ENCODE measurements at places on chromosomes 3 and 15. TPM values are rescaled to one million over a fixed set of nuclear protein-coding genes. Genes with fewer than 3 reads are reported as not detected.

DNA sequence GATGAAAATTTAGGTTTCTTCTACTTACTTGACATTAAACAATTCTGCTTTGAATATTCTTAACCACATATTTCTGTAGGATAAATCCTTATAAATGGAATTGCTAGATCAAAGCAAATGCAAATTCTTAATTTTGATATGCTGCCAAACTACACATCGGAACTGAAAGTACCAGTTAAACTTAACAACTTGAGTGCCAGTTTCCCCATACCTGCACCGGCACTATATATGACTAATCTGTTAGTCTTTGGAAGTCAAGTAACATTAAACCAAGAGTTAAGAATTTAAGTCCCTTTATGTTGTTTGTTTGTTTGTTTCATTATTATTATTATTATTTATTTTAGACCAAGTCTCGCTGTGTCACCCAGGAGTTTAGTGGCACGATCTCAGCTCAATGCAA, 103.9 kb upstream of the AKAP13 start:
- H3K27ac ChIP-seq, result no peak overlapping the region
- no peak overlapping the region for H3K4me3 ChIP-seq
- H3K4me1 ChIP-seq, result peaks cover 14% of the 10 kb centered on the region
- no peak for DNase-seq
- no peaks in the 10 kb centered on the region for H3K36me3 ChIP-seq

DNA sequence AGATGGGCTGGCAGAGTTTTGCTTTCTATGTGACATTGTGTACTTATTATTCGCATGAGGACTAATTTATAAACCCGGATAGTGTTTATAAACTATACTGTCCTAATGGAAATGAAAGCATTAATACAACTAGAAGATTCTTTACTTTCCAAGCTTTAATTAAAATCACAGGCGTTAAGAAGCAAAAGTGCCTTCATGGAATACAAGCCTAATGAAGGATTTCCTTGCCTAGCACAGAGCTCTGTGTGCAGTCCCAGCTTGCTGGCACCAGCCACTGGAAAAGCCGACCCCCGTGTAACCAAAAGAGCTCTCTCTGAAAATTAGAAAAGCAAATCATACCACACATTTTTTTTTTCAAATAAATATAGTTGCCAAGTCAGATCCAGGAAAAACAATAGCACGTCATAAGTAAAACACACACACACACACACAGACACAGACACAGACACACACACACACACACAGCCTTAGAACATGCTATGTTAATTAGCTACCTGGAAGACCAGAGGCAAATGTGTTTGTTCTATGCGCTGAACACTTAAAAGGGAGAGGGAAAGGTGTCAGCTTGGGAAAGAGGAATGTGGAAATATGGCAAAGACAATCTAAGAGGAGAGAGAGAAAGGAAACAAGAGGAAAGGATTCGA, 1084.2 kb downstream of the TUSC7 start:
- H3K36me3 ChIP-seq, result no peaks in the 10 kb centered on the region
- no peaks in the 10 kb centered on the region for H3K4me1 ChIP-seq
- H3K27ac ChIP-seq, result no peak overlapping the region
- H3K4me3 ChIP-seq, result no peak overlapping the region
- DNase-seq, result no peak

Gene SI
- not detected for total RNA-seq

GRCh38 chr3:48478626-48479555, 25.1 kb downstream of the SHISA5 start:
- no peaks in the 10 kb centered on the region for H3K27me3 ChIP-seq
- H3K36me3 ChIP-seq, result peaks cover 33% of the 10 kb centered on the region
- H3K4me3 ChIP-seq, result peak overlapping the region; percentile 89
- H3K27ac ChIP-seq, result peak overlapping the region; percentile 99
- DNase-seq, result peak; percentile 78

GRCh38 chr15:33191591-33191990, 2.9 kb downstream of the FMN1 start:
- H3K4me3 ChIP-seq, result no peak overlapping the region
- no peaks in the 10 kb centered on the region for H3K36me3 ChIP-seq
- peaks cover 17% of the 10 kb centered on the region for H3K27me3 ChIP-seq

DNA sequence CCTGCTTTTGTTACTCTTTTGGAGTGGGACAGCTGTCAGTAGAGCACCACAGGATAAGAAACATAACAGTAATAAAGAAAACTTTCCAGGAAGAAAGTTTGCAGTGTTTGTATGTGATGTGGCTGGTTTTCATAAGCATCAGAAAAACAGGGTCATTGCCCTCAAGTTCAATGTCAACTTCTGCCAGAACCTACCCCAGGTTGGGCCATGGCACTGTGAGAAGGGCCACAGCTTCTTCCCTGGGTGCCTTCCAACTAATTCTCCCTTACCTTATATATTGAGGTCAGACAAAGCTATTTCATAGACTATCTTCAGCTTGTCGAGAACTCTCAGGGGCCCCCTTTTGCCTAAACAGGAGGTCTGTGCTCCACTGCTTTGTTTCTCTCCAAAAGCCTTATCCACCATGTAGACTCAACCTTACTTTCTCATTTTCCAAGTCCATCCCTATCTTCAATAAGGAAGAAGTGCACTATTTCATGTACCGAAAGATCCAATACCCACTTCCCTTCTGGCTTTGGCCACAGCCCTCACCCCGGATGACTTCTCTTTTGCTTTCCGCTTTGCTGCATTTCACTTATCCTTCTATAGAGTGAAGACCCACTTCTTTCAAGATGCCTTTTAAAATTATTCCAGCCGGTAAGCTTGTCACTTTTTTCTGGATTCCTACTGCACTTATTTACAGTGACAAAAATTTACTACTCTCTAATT, 38.2 kb upstream of the PLCL2 start:
- no peak overlapping the region for H3K4me3 ChIP-seq
- DNase-seq, result no peak
- H3K36me3 ChIP-seq, result peaks cover 12% of the 10 kb centered on the region
- peaks cover 1% of the 10 kb centered on the region for H3K27me3 ChIP-seq
- peaks cover 76% of the 10 kb centered on the region for H3K4me1 ChIP-seq

- no peaks in the 10 kb centered on the region for H3K36me3 ChIP-seq
- H3K4me3 ChIP-seq, result no peak overlapping the region
- H3K27ac ChIP-seq, result no peak overlapping the region
- H3K27me3 ChIP-seq, result peaks cover 8% of the 10 kb centered on the region
- H3K4me1 ChIP-seq, result peaks cover 2% of the 10 kb centered on the region
These were observed 86.4 kb downstream of the POLR2M start for GRCh38 chr15:57792724-57793449.

Gene LRRN1
- total RNA-seq, result 0.20 TPM

Gene SLCO2A1
- not detected for total RNA-seq

Gene RTP4
- total RNA-seq, result 19.4 TPM

Gene P4HTM
- total RNA-seq, result 45.3 TPM

- no peaks in the 10 kb centered on the region for H3K27me3 ChIP-seq
- peaks cover 2% of the 10 kb centered on the region for H3K36me3 ChIP-seq
- H3K27ac ChIP-seq, result no peak overlapping the region
- no peak overlapping the region for H3K4me3 ChIP-seq
- peaks cover 28% of the 10 kb centered on the region for H3K4me1 ChIP-seq
These were observed 6.7 kb upstream of the CALML4 start for GRCh38 chr15:68211656-68212320.

DNA sequence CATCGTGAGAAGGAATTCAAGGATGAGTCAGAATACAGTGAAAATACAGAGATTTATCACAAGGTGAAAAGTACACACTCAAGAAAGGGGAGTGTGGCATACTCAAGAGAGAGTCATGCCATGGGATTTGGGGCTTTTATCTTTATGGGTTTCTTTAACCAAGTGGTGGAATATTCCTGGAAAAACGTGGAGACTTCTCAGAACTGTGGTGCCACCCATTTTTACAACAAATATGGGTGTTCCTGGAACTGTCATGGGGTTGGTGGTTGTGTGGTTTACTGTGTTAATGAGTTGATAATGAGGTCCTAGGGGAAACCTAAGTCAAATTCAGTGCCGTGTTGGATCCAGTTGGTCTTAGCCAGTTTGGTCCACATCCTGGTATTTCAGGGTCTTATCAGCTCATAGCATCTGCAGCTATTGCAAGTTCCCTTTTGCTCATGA, 497.2 kb downstream of the GABRG3 start:
- DNase-seq, result no peak
- no peak overlapping the region for H3K27ac ChIP-seq
- H3K4me3 ChIP-seq, result no peak overlapping the region
- no peaks in the 10 kb centered on the region for H3K36me3 ChIP-seq
- H3K27me3 ChIP-seq, result no peaks in the 10 kb centered on the region
- H3K4me1 ChIP-seq, result no peaks in the 10 kb centered on the region

- DNase-seq, result no peak
- H3K4me1 ChIP-seq, result no peaks in the 10 kb centered on the region
- H3K27ac ChIP-seq, result no peak overlapping the region
- no peak overlapping the region for H3K4me3 ChIP-seq
- H3K27me3 ChIP-seq, result no peaks in the 10 kb centered on the region
- no peaks in the 10 kb centered on the region for H3K36me3 ChIP-seq
These were observed 441.9 kb upstream of the THRB start for GRCh38 chr3:24936574-24936973.

Gene FAM81A
- total RNA-seq, result 0.73 TPM

- H3K4me1 ChIP-seq, result no peaks in the 10 kb centered on the region
- DNase-seq, result no peak
- H3K4me3 ChIP-seq, result no peak overlapping the region
- no peak overlapping the region for H3K27ac ChIP-seq
- no peaks in the 10 kb centered on the region for H3K36me3 ChIP-seq
- H3K27me3 ChIP-seq, result peaks cover 13% of the 10 kb centered on the region
These were observed 103.6 kb upstream of the THSD4 start for GRCh38 chr15:71011503-71012155.

Gene STRA6
- total RNA-seq, result not detected

DNA sequence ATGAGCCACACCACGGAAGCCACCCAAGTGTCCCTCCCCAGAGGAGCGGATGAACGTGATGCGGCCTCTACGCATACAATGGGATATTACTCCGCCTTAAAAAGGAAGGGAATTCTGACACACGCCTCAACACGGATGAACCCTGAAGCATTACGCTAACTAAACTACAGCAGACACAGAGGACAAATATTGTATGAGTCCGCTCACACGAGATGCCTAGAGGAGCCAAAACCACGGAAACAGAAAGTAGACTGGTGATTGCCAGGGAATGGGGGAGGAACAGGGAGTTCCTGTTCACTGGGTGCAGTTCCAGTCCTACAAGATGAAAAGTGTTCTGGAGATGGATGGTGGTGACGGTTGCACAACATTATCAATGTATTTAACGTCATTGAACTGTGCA, 32.7 kb downstream of the SRGAP3 start:
- no peak for DNase-seq
- no peak overlapping the region for H3K4me3 ChIP-seq

Gene DGKG
- total RNA-seq, result not detected

Gene CYP1A2
- total RNA-seq, result not detected

All from activated CD4-positive, alpha-beta T cell treated with anti-CD3 and anti-CD28 coated beads, Interleukin-2, amount 10 ng/mL, durations not matched to agents 7 days and 5 days (primary cell).